Caudate nucleus (tissue), 63 donors: ENCODE measurements at places on chromosomes 4 and X.

DNA sequence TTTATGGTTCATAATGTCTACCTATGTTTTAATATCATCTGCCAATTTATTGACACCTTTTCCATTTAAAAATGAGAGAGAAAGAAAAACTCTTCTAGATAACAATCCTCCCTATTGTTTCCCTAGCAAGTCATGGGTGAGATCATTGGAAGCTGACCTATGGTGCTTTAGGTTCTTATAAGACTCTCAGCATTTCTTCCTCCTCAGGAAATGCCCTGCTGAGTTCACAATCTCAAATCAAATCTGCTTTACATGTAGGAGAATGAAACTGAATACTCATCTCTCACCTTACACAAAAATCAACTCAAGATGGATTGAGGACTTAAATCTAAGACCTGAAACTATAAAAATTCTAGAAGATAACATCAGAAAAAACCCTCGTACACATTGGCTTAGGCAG lies 267.4 kb downstream of the RAPGEF2 start:
- DNase-seq = no peak

- DNase-seq = no peak
Observed at GRCh38 chrX:47568656-47569295, 7.8 kb downstream of the ARAF start.

- no peak for DNase-seq
Observed at GRCh38 chr4:176236946-176237345, 32.1 kb downstream of the ASB5 start.

DNA sequence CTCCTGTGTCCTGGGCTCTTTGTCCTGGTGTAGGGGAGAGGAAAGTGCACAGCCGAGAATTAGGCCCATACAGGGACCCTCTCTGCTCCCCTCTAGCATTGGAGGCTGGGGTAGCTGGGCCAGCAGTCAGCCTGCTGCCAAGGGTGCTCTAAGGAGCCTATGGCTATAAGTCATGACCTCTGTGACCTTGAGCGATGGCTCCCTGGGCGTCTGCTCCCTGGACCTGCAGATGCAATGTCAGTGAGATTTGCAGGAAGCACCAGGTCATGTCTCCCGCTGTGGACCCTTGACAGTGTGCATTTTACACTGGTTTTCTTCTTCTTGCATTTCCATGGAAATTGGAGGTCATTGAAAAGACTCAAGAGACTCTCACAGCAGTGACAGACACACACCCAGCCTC lies 234.1 kb upstream of the PSAPL1 start:
- no peak for DNase-seq

DNA sequence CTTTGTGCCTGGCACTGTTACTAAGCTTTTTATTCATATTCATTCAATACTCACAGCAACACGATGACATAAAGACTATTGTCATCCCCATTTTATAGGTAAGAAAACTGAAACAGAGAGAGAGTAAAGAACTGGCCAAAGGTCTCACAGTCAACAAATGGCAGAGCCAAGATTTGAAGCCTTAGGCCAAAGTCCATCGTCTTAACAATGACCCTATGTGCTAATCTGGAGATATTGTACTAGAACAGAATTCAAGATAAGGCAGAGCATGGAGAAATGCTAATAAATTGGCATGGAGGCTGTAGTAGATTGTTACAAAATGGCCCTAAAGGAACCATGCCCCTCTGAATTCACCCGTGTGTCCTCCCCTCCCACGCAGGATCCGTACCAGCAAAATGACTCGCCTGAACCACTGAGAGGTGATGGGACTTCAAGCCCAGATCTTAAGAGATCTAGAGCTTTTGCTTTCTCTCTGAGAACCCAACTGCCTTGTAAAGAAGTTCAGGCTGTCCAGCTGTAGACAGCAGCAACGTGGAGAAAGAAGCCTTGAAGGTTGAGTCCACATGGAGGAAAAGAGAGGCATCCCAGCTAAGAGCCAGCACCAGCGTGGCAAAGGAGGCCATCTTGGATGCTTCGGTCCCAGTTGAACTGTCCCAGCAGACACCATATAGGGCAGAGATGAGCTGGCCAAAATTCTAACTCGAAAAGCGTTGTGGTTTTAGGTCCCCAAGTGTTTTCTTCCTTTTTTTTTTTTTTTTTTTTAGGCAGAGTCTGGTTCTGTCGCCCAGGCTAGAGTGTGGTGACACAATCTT lies 52.8 kb upstream of the RBM47 start:
- no peak for DNase-seq

DNA sequence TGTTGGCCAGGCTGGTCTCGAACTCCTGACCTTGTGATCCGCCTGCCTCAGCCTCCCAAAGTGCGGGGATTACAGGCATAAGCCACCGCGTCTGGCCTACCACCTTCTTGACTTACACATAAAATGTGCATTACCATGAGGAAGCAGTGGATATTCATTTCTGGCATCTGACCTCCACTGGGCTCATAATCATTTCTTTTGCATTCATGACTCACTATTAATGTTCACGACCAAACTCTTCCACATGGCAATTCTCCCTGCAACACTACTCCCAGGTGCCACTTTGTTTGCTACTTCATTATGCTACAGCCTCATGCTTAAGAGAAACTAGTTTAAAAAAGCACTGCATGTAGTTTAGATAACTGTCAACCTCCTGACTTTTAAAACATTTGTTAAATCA lies 22.7 kb downstream of the RASGEF1B start:
- DNase-seq = no peak

- DNase-seq = no peak
Observed at GRCh38 chrX:72652082-72652481, 62.0 kb downstream of the PHKA1 start.

DNA sequence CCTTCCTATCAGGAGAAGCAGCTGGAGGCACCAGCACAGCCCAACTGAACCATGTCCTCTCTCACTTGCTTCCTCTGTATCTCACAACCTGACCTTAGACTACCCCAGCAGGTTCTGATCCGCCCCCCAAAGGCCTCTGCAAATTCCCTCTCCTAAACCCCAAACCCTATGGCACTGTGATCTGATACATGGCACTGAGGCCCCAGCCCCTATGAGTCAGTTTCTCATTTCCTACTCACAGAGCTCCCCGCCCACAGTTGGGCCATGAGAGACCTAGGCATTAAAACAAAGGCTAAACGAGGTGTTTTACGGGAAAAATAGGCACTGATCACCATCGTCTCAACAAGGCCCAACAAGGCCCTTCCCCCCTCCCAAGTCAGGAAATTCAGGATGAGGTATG lies 19.1 kb downstream of the SASH3 start:
- no peak for DNase-seq

DNA sequence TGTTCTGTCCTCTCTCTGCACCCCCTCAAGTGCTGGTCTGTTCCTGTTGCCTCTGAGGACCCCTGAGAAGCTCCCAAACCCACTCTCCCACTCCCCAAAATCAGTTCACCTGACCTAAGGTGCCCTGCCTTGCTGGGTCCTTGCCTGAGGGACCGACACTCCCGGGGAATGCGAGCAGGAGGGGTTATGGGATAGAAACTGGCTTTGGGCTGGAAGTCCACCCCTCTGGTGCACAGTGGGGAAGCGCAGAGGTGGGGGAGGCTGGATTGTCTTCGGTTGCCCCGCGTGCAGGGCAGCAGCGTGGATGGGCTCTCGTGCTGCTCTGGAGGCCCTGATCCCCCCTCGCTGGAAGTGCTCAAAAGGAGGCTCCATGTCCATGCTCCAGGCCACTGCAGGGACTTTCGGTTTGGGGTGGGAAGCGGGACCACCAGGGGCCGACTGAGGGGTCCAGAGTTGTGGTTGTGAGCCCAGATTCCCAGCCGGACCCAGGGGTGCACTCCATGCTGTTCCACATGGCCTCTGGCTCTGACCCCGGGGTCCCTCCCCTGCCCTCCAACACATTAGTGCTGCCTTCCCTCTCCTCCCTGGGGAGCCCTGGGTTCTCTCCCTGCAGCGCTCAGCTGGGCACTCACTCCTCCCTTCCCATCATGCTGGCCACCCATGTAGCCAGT lies 7.6 kb downstream of the SORCS2 start:
- no peak for DNase-seq

DNA sequence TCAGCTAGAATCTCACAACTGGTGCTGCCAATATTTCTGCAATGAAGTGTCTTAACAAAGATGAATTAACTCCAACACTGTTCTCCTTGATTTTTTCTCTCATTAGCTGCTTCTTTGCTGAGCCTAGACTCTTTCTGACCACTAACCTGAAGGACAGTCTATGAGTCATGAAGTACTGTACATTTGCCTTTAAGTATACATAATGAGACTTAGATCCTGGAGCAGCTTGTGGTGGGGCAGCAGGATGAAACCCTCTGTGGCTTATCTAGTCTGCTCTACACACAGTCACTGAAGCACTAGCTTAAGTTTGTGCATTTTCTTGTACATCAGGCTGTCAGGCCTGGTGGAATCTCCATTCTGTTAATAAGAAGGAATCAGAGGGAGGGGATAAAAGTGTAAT lies 307.4 kb upstream of the SMIM31 start:
- no peak for DNase-seq

GRCh38 chr4:150986085-150986484 lies 29.0 kb downstream of the LRBA start:
- DNase-seq = no peak

DNA sequence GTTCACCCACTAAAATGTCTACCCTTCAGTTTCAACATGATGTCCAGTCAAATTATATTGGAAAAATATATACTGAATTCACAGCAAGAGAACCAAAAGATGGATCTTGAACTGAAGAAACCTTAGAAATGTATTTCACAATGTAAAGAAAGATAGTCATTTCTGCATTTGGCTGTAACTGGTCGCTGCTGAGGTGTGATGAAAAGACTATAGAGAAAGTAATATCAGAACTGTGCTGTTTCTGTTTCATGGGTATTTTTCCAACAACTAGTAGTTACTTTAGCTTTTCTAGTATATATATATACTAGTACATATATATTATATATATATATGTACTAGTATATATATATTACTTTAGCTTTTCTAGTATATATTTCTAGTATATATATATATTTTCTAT lies 91.3 kb downstream of the GPM6A start:
- DNase-seq = no peak

DNA sequence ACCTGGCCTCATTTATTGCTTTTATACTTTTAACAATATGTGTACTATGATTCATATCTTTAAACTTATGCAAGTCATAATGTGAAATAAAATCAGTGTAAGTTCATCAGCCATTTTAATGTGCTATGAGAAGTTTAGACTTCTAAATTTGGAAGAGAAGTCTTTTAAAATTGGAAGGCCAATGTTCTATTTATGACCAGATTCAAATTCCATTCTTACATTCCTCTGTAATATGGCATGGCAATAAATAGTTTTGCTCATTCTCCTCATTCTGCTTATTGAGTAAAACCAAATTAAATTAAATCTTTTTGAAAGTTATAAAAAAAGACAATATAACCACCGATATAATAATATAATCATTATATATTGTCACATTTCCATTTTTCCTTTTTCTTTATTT lies 126.2 kb downstream of the SORBS2 start:
- no peak for DNase-seq

DNA sequence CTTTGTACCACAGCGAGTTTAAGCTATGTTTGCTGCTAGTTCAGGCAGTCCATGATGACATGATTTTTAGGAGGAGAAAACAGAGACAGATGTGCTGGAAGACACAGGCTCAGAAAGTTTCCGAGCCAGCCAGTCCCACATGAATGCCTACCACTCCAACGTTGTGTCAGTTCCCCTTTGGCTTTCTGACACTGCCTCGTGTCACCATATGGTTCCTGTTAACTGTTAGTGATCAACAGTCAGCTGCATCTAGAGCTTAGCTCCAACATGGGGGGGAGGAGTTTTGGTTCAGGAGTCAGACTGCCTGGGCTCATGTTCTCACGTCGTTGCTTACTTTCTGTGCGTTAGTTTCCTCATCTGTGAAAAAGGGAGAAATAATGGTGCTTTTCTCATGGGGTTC lies 343.7 kb downstream of the MID1IP1 start:
- DNase-seq = no peak

GRCh38 chrX:148914783-148915182 lies 414.4 kb downstream of the AFF2 start:
- no peak for DNase-seq

DNA sequence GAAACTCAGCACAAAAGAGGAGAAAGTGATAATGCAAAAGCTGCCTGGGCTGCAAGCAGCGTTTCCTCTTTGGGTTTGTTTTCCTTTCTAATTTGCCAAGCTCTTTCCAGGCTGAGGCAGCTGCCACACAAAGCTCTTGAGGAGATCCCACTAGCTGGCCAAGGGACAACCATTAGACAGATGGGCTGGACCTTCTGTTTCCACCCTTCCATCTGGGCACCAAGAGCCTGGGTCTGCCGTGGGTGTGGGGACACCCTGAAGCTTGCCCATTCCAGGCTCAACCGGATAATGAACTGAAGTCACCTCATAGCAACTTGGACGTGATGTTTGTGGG lies 194.6 kb upstream of the C1QTNF7 start:
- no peak for DNase-seq

DNA sequence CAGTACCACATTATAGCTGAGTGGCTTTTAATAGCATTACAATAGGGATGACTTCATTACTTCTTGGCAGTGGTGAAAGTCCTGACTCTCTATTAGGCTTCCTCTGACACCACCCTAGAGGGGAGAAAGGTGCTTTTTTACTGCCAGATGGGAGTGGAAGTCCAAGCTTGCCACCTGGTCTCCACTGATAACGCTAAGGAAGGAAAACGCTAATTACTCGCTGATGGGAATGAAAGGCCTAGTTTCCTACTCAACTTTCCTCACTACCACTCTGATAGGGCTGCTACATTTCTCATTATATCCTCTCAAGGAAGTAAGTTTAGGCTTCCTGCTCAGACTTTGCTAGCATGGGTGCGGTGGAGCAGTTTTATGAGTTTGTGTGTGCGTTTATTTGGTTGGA lies 62.3 kb upstream of the PAGE3 start:
- no peak for DNase-seq

DNA sequence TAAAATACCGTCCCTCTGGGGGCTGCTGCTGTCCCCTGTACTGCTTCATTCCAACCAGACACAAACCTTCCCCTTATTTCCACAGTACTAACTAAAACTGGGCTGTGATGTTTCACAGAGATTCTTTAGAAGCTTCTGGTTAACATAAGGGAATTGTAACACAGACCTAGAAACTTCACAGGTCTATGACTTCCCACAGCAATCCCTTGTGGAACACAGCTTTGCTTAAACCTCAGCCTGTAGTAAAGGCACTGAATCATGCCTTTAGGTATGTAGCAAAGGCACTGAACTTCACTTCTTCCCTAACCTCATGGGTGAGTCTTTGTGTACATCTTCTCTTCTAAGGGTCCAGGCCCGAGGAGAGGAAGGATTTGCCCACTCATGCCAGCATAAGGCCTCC lies 49.4 kb downstream of the SPINK2 start:
- DNase-seq = no peak

- DNase-seq = no peak
Observed at GRCh38 chrX:109774706-109775105, 41.6 kb upstream of the ACSL4 start.

DNA sequence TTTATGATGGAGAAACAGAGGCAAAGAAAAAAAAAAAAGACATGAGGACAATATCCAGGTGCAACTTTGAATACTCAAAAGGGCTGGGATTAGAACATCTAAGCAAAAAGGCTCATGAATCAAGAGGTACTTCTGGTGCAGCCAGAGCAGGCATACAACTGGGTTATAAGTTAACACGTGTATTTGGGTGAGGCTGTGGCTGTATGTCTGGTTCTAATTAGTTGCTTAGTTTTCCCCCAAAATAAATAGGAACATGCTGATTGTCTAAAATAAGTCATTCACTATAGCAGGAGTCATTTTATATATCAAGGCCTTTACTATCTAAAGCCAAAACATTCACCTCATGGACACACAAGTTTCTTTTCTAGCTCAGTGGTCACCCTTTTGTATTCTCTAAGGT lies 20.2 kb downstream of the NHS start:
- DNase-seq = no peak

- no peak for DNase-seq
Observed at GRCh38 chr4:84563002-84563401, 19.9 kb upstream of the CDS1 start.
